ENCODE measurements at places on chromosomes 13 and 19. TPM values are rescaled to one million over a fixed set of nuclear protein-coding genes. Genes with fewer than 3 reads are reported as not detected.

- DNase-seq: no peak
Measured at GRCh38 chr19:38556521-38557174, 61.1 kb downstream of the MAP4K1 start.

DNA sequence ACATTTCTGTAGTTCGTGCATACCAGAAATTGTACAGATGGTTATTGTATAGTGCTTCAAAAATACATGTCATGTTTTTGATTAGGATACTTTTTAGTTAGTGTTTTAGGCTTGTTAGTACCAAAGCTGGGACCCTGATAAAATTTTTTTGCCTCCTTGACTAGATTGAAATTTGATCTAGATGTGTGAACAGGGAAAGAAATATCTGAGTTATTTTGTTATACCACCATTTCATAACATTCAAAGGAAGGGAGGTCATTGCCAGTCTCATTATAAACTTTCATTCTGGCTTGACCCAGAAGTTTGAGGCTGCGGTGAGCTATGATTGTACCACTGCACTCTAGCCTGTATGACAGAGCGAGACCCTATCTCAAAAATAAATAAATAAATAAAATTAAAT, 9.0 kb downstream of the LMO7 start:
- no peak for DNase-seq

GRCh38 chr13:27666951-27667350, 45.3 kb downstream of the POLR1D start:
- DNase-seq: no peak

- DNase-seq: peak; percentile 78
Measured at GRCh38 chr13:113393563-113394338, 29.8 kb upstream of the GRTP1 start.

DNA sequence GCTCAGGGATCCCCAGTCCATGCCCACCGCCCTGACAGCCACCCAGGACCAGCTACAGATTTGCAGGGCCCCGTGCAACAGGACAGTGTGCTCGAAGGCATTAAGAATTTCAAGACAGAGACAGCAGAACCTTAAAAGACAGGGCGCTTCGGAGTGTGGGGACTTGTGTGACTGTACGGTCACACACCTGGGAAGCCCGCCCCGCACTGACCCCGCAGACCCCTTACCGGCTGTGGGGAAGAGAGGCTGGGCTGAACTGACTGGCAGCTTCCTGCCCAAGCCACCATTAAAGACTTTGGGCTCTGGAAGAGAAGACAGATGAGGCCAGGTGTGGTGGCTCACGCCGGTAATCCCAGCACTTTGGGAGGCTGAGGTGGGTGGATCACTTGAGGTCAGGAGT, 14.4 kb downstream of the STAP2 start:
- DNase-seq: no peak

- no peak for DNase-seq
Measured at GRCh38 chr19:55958356-55958755, 10.7 kb downstream of the NLRP8 start.

DNA sequence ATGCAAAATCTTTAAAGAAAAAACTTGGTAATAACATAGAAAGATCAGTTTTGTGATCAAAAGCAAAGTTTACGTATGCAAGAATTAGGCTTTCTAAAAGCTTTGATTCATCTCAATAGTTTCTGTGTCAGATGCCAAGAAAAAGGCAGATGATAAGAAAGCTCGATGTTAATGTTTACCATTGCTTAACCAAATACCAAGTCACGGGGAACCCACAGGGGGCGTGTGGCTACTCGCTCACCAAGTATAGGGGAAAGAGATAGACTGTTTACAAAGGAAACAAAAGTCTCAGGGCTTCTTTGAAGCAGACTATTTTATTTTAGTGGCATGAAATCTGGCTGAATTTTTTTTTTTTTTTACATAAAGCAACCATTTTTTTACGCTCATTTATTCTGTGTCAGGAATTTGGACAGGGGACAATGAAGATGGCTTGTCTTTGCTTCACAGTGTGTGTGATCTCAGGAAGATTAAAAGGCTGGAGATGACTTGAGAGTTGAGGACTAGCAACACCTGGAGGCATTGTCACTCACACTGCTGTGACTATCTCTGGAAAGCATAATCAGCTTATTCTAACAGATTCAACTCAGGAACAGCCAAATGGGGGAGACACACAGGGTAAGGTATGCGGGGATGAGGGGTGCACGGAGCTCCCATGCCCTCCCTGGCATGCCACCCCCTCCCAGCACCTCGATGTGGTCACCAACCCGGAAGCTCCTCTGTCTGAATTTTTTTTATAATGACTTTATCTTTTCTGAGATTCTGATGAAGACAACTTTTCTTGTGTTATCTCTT, 24.9 kb downstream of the RCBTB1 start:
- no peak for DNase-seq

DNA sequence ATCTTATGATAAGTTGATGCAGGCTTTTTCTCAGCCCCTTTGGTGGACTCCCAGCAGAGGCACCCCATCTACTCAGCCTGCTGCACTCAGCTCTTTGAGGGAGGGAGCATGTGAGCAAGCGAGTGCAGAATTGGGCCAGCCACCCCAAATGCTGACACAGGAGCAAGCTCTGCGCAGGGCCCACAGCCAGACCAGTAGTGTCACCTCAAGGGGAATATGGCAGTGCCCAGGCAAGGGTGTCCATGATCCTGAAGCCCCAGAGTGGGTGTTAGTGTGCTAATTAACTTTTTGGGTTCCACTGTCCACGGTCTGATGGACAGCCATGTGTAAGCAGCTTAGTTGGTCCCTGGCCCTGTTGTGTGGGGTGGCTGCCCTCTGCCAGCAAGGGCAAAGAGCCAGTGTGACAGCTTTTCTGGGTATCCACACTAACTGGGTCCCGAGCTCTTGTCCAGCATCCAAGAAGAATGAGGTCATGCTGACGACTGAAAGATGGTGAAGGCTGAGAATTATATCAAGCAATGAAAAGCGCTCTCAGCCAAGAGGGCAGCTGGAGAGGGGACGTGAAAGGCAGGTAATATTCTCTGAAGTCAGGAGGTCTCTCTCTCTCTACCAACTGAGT, 898.3 kb upstream of the PCDH9 start:
- DNase-seq: no peak

ZNF497 gene
- total RNA-seq: 1.9 TPM

All from colonic mucosa (tissue), 4 donors.